ENCODE measurements at places on chromosomes 11 and 22.

- DNase-seq = no peak
These were observed 47.9 kb downstream of the STIM1 start for GRCh38 chr11:3903207-3903896.

GRCh38 chr11:119999220-119999619 lies 138.7 kb downstream of the TRIM29 start:
- no peak for DNase-seq

DNA sequence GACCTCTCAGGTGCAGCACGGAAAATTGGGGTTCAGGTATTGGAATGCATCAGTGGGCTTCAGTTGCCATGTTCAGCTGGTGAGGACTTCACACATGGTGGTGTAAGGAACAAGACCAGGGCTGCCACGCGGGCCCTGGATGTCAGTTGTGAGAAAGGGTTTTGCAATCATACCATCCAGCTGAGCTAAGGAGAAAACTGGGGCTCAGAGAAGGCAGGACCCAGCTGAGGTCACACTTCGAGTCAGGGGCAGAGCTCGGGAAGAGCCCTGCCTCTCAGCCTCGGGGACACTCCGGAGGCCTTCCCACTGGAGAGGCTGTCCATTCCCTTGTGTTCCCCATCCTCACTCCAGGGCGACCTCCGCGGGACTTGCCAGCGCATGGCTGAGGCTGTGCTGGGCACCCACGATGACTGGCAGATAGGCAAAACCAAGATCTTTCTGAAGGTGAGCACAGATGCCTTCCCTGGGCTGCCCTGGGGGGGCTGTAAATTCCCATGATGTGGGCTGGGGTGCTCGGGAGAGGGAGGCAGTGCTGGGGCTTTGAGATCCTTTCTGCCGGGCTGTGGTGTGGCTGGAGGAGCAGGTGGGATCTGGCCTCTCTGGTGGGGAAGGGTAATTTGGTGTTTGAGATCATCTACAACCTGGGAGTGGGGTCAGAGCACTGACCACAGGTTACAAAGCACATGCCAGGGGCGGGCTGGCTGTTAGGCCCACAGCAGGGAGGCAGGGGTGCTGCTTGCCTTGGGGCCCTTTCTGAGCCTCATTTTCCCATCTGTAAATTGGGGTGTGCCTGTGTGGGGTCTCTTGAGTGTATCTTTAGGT lies 47.2 kb downstream of the MYO7A start:
- no peak for DNase-seq

DNA sequence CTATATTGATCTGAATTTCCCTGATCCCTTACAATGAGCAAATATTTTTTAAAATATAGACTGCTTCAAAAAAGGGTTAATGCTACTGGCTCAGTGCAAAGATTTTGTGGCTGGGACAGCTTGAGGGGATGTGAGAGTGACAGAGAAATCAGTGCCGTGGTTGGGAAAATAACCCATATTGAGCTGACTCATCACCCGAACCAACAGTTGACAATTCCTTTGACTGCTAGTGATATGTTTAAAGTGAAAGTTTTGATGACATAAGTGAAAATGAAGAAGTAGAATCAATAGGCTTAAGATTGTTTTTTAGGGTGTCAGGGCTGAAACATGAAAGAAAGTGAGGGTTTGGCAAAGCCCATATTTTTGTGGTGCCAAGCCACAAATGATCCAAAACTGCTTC lies 257.1 kb upstream of the TENM4 start:
- no peak for DNase-seq

DNA sequence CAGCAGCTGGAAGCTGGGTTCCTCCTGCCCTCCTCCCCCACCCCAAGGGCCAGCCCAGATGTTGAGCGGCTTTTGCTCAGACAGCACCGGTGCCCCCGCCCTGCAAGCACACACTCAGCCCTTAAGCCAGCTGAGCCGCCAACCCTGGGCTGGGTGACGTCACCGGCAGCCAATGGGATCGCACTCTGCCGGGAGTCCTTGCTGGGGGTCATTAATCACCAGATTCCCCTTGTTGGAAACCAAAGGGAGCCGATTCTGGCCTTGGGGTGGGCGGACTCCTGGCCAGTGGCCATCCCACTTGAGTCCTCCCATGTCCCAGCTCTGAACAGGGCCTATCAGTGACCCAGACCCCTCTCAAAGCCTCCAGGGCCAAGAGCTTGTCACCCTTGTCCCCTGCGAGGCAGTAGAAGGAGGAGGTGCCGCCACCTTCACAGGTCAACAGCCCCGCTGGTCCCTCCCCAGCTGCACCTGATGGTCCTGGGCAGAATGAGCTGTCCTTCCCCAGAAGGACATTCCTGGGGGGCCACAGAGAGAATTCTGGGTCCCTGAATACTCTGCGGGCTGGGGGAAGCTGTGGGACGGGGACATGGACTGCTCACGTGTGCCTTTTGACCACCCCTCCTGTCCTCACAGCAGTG lies 7.4 kb downstream of the DUSP8 start:
- DNase-seq = peak; percentile 50
